ENCODE measurements at places on chromosomes 4 and X.
A peak's percentile ranks its signal among the peaks of the same experiment; 100 is the strongest.

DNA sequence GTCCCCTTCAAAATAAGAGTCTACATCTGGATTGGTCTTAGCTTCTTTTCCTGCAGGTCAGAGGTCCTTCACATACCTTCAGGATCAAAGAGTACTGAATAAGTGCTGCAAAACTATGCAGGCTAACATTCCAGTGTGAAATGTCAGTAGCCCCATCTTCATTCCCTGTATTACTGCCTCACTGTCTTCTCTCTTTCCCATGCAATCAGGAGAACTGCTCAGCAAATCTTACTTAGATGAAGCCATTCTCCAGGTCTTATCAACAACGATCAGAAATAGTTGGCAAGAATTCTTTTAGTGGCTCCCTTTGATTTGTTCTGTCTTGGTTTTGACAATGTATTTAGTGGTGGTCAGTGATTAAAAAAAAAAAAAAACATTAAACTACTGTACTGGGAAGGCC lies 26.0 kb upstream of the IQCM start:
- H3K4me1 ChIP-seq = peaks cover 5% of the 10 kb centered on the region
- H3K27ac ChIP-seq = no peak overlapping the region
- no peak overlapping the region for H3K4me3 ChIP-seq
- DNase-seq = no peak
- no peaks in the 10 kb centered on the region for H3K27me3 ChIP-seq

DNA sequence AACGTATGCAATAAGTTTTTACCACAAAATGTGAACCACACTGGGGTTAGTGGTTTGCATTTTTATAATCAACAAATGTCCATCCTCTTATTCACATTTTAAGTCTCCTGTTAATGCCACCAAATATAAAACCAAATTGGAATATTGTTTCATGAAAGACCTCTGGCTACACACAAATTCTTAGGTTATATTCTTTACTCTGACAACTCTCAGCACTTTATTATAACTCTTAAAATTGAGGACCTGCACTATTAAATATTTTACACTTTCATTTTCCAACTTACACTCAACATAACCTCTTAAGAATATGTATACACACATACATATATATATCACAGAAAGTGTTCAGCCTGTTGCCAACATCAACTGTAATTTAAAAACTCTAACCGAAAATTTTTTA lies 2.8 kb downstream of the PDE5A start:
- H3K4me3 ChIP-seq = peak overlapping the region; percentile 80
- H3K27me3 ChIP-seq = no peaks in the 10 kb centered on the region
- H3K36me3 ChIP-seq = peaks cover 4% of the 10 kb centered on the region
- no peak for DNase-seq
- peaks cover 26% of the 10 kb centered on the region for H3K4me1 ChIP-seq

- no peak overlapping the region for H3K4me3 ChIP-seq
- no peak overlapping the region for H3K27ac ChIP-seq
- H3K36me3 ChIP-seq = peaks cover 2% of the 10 kb centered on the region
- DNase-seq = no peak
- no peaks in the 10 kb centered on the region for H3K27me3 ChIP-seq
Measured at GRCh38 chr4:101177154-101177553, 170.2 kb downstream of the PPP3CA start.

GRCh38 chrX:153636716-153637115 lies 10.3 kb upstream of the DUSP9 start:
- H3K27me3 ChIP-seq = peaks cover 23% of the 10 kb centered on the region
- H3K27ac ChIP-seq = no peak overlapping the region
- H3K4me3 ChIP-seq = no peak overlapping the region
- DNase-seq = no peak
- peaks cover 19% of the 10 kb centered on the region for H3K4me1 ChIP-seq

GRCh38 chr4:1309261-1310010 lies 19.7 kb downstream of the MAEA start:
- no peaks in the 10 kb centered on the region for H3K27me3 ChIP-seq
- peak overlapping the region; percentile 94 for H3K27ac ChIP-seq
- DNase-seq = peak; percentile 86
- H3K4me1 ChIP-seq = peaks cover 20% of the 10 kb centered on the region
- H3K4me3 ChIP-seq = peak overlapping the region; percentile 66
- H3K36me3 ChIP-seq = peaks cover 34% of the 10 kb centered on the region

GRCh38 chrX:15158736-15159406 lies 111.0 kb downstream of the ASB9 start:
- peaks cover 2% of the 10 kb centered on the region for H3K27me3 ChIP-seq
- no peaks in the 10 kb centered on the region for H3K4me1 ChIP-seq
- H3K4me3 ChIP-seq = no peak overlapping the region
- H3K27ac ChIP-seq = no peak overlapping the region
- DNase-seq = no peak

GRCh38 chr4:177308847-177309521 lies 690 bp upstream of the NEIL3 start:
- peak overlapping the region; percentile 64 for H3K27ac ChIP-seq
- H3K36me3 ChIP-seq = no peaks in the 10 kb centered on the region
- no peak for DNase-seq
- H3K4me3 ChIP-seq = peak overlapping the region; percentile 91
- H3K27me3 ChIP-seq = no peaks in the 10 kb centered on the region

DNA sequence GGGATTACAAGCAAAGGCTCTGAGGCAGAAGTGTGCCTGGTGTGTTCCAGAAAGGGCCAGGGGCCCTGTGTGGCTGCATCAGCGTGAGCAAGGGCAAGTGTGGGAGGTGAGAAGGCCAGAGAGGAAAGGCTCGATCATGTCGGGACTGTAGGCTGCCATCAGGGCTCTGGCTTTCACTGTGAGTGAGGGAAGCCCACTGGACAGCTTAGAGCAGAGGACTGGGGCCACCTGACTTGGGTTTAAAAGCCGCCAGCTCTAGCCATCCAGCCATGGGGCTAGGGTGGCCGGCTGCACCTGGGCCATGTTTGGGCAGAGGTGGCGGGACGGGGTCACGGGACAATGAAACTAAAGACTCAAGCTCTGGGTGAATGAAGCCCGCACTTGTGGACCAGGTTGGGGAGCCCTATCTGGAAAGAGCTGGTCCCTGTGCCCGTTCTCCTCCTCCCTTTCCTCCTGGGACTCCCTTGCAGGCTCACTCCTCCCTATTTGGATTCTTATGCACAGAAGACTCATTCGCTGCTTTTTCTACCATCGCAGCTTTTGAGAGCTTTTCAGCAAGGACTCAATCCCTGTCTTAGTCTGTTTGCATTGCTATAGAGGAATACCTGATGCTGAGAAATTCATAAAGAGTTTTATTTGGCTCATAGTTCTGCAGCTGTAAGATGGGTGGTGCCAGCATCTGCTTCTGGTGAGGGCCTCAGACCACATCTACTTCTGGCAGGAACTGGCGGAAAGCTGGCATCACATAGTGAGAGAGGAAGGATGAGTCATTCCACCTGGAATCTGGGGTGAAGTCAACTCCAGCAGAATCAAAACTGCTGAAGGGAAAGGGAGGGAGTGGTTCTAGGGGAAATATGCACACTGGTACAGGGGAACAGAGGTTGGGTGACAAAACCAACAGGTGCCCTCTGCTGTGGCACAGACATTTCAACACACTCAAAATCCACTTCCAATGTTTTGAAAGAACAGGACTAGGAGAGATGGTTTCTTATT lies 15.3 kb downstream of the CTAG1B start:
- H3K4me3 ChIP-seq = no peak overlapping the region
- H3K27me3 ChIP-seq = peaks cover 35% of the 10 kb centered on the region
- no peak for DNase-seq
- no peaks in the 10 kb centered on the region for H3K36me3 ChIP-seq
- H3K27ac ChIP-seq = no peak overlapping the region

GRCh38 chr4:80465238-80465637 lies 129.7 kb downstream of the CFAP299 start:
- no peak overlapping the region for H3K4me3 ChIP-seq
- no peak for DNase-seq
- H3K27me3 ChIP-seq = no peaks in the 10 kb centered on the region
- H3K4me1 ChIP-seq = peaks cover 7% of the 10 kb centered on the region
- H3K36me3 ChIP-seq = no peaks in the 10 kb centered on the region
- no peak overlapping the region for H3K27ac ChIP-seq

- H3K4me1 ChIP-seq = no peaks in the 10 kb centered on the region
- no peak overlapping the region for H3K4me3 ChIP-seq
- no peak for DNase-seq
- no peaks in the 10 kb centered on the region for H3K27me3 ChIP-seq
- no peak overlapping the region for H3K27ac ChIP-seq
Measured at GRCh38 chr4:176011529-176011928, 54.1 kb upstream of the WDR17 start.

GRCh38 chr4:123557857-123558536 lies 161.4 kb downstream of the SPRY1 start:
- H3K4me1 ChIP-seq = peaks cover 67% of the 10 kb centered on the region
- no peak overlapping the region for H3K27ac ChIP-seq
- DNase-seq = no peak

GRCh38 chr4:149211876-149212275 lies 603.8 kb downstream of the IQCM start:
- no peak overlapping the region for H3K27ac ChIP-seq
- H3K36me3 ChIP-seq = no peaks in the 10 kb centered on the region
- no peaks in the 10 kb centered on the region for H3K27me3 ChIP-seq
- no peaks in the 10 kb centered on the region for H3K4me1 ChIP-seq
- no peak for DNase-seq
- H3K4me3 ChIP-seq = no peak overlapping the region

DNA sequence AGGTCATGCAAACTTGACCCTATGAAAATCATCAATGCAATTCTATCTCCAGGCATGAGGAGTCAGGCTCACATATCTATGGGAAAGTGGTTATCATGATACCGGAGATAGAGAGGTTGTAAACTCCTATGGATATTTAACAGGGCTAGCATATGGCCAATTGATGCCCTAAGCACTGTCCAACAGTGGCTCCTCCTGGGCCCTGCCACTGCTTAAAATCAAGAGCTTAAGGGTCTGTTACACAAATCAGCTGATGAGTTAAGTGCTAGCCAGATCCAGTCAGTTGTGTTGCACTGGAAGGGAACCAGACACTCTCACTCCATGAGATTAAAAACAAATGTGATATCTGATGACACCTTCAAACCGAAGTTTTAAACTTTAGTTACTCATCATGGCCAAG lies 337.6 kb downstream of the STIM2 start:
- no peak for DNase-seq
- H3K4me1 ChIP-seq = peaks cover 3% of the 10 kb centered on the region

Measured in mesothelial cell of epicardium (in vitro differentiated cells).